ENCODE measurements at places on chromosomes 2 and 18.

GRCh38 chr2:6355886-6356761 is 509.6 kb downstream of the CMPK2 start:
- no peak for DNase-seq

- DNase-seq: peak; percentile 62
These were observed 28.2 kb upstream of the BCL11A start for GRCh38 chr2:60581433-60582282.

GRCh38 chr2:86815611-86816010 is 24.9 kb upstream of the CD8A start:
- DNase-seq: no peak

GRCh38 chr2:114614592-114614991 is 172.2 kb downstream of the DPP10 start:
- DNase-seq: no peak

DNA sequence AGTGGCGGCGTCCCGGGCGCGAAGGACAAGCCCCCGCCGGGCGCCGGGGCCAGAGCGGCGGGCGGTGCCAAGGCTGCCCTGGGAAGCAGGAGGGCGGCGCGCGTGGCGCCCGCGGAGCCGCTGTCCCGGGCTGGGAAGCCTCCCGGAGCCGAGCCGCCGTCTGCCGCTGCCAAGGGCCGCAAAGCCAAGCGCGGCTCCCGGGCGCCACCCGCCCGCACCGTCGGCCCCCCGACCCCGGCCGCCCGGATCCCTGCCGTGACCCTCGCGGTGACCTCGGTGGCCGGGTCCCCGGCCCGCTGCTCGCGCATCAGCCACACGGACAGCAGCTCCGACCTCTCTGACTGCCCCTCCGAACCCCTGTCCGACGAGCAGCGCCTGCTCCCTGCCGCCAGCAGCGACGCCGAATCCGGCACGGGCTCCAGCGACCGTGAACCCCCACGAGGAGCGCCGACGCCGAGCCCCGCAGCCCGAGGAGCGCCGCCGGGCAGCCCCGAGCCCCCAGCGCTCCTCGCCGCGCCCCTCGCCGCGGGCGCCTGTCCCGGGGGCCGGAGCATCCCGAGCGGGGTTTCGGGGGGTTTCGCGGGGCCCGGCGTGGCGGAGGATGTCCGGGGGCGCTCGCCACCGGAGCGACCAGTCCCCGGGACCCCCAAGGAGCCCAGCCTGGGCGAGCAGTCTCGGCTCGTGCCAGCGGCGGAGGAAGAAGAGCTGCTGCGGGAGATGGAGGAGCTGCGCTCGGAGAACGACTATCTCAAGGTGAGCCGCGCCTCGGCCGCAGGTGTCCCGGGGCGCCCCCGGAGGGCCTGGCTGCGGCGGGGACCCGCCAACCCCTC is 820 bp downstream of the MTCL1 start:
- DNase-seq: peak; percentile 27

DNA sequence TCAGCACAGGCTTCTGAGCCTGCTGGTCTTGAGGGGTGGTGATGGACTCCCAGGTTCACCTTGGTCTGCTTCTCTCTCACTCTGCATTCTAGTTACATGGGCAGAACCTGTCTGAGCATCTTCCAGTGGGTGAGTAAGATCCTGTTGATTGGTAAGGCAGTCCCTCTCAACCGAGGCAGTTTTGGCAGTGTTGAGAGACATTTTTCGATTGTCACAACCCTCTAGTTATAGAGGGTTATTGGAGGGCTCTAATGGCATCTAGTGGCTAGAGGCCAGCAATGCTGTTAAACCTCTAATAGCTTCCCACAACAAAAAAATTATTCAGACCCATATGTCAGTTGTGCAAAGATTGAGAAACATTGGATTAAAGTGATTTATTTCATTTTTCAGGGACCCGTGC is 9.3 kb upstream of the MGAT5 start:
- no peak for DNase-seq

GRCh38 chr2:27494944-27495554 is at the start of gene FNDC4:
Gene FNDC4 (minus strand): TSS chr2:27495200. CDS start chr2:27494679, 521 bp downstream.
- no peak for DNase-seq

- DNase-seq: no peak
These were observed 9.0 kb upstream of the KCNG2 start for GRCh38 chr18:79788734-79789085.

DNA sequence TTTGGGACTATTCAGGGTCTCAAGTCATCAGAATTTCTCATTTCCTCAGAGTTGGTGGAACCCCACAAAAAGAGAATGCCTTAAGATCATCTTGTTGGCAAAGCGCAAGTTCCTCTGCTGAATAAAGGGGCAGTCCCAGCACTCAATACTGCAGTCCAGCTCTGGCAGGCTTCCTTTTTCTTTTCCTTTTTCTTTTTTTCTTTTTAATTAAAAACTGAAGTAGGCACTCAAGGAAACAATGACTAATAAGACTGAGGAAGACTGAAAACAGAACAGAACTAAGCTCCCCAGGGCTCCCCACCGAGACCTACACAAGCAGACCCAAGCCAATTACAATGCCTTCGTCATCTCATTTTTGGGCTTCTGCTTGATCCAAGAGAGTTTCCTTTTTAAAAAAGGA is 82.0 kb downstream of the STK39 start:
- peak; percentile 75 for DNase-seq

GRCh38 chr2:216632346-216632951 is 771 bp upstream of the IGFBP2 start:
- DNase-seq: no peak

All from hippocampal formation (tissue), 2 donors.